Mesenteric fat pad (tissue), 1 donor: ENCODE measurements at places on chromosomes 11 and 22.

DNA sequence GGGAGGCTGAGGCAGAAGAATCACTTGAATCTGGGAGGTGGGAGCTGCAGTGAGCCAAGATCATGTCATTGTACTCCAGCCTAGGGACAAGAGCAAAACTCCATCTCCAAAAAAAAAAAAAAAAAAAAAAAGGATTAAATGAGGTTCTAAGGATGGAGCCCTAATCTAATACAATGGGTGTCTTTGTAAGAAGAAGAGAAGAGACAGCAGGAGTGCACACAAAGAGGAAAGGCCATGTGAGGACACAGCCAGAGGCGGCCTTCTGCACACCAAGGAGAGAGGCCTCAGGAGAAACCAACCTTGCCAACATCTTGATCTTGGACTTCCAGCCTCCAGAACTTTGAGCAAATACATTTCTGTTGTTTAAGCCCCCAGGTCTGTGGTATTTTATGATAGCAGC lies 66.6 kb upstream of the CECR2 start:
- DNase-seq, result peak; percentile 2

- DNase-seq, result peak; percentile 73
These were observed 111.7 kb downstream of the MORC2 start for GRCh38 chr22:30856741-30857502.

DNA sequence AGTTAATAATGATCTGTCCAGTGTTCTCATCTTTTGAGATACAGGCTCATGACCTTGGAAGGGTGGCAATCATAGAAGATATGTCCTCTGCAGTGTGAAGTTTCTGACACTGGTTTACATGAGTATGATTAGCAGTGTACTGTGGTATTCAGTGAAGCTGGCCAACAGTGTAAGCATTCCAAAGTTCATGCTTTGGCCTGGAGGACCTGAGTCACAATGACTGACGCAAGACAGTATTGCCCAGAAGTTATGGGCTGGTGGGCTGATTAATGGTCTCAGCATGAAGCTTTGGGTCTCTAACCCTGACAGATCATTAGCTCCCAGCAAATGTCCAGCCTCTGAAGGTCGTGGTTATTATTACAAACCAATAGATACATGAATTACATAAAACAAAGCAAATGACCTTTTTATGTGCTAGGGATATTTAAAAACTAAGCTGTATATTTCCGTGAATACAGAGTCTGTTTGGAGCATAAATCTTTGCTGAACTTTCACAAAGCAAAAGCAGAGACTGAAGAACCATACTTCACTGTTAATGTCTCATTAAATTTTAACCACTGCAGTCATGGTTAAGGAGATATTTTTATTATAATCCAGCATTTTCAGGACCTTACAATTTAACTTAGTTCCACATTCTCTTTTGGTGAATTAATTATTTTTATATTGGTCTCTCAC lies 28.3 kb upstream of the USP47 start:
- DNase-seq, result no peak

GRCh38 chr22:44211946-44212930 lies 31.5 kb downstream of the PARVG start:
- peak; percentile 77 for DNase-seq

GRCh38 chr11:108431370-108431769 lies 36.0 kb downstream of the C11orf65 start:
- DNase-seq, result no peak

DNA sequence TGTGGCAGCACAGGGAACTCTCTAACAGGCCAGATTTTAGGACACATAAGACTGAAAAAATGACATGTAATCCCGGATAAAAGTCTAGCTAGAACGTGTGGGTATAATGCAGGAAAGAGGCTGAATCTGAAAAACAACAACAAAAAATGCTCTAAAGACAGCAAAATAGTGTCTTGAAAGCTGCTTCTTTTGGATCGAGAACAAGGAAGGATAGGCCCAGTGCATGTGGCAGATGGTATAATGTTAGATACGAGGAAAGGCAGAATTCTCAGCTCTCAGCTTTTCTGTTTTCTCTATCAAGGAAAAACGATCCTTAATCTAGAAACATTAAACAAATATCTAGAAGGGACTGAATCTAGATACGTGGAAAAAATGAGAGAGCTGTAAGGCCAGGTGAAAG lies 33.8 kb upstream of the PARVA start:
- DNase-seq, result no peak

GRCh38 chr11:5928811-5929210 lies 13.2 kb upstream of the OR56A3 start:
- DNase-seq, result no peak

DNA sequence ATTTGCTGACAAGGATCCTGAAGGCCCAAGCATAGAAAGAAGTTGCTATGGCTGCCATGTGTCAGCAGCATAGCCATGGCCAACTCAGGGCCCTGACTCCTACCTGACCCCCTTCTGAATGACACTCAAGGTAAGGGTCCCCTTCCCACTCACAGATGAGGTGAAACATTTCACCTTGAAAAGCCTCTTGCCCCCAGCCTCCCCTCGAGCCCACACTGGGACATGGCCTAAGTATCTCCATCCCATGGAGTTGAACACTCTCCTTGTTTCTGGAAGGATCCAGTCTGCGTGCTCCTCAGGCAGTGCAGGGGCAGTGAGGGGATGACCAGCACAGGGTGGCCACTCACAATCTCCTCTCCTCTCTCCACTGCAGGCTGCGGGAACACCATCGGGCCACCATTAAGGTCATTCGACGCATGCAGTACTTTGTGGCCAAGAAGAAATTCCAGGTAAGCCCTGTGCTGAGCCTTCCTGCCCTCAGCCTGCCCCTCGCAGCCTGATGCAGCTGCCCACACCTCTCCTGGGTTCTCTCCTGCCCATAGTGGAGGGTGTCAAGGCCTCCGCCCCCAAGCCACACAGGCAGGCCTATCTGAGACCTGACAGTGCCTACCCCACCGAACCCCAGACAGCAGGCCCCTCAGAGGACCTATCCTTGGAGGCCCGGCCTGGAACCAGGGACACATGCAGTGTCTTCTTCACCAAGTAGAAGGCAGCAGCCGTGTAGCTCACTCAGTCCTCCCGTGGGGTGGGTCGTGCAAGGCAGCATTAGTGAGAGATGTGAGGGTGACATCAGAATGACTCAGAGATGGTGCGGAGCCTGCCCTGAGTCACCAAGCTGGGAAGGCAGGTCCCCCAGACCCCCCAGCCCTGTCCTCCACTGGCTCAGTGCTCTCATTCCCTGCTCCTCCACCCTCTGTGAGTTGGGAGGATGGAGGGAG lies 68.9 kb upstream of the KCNQ1OT1 start:
- peak; percentile 74 for DNase-seq

GRCh38 chr11:97461044-97461880 lies 1071.4 kb downstream of the JRKL start:
- DNase-seq, result peak; percentile 81

GRCh38 chr11:40241524-40242051 lies 1217.9 kb downstream of the LRRC4C start:
- DNase-seq, result no peak

DNA sequence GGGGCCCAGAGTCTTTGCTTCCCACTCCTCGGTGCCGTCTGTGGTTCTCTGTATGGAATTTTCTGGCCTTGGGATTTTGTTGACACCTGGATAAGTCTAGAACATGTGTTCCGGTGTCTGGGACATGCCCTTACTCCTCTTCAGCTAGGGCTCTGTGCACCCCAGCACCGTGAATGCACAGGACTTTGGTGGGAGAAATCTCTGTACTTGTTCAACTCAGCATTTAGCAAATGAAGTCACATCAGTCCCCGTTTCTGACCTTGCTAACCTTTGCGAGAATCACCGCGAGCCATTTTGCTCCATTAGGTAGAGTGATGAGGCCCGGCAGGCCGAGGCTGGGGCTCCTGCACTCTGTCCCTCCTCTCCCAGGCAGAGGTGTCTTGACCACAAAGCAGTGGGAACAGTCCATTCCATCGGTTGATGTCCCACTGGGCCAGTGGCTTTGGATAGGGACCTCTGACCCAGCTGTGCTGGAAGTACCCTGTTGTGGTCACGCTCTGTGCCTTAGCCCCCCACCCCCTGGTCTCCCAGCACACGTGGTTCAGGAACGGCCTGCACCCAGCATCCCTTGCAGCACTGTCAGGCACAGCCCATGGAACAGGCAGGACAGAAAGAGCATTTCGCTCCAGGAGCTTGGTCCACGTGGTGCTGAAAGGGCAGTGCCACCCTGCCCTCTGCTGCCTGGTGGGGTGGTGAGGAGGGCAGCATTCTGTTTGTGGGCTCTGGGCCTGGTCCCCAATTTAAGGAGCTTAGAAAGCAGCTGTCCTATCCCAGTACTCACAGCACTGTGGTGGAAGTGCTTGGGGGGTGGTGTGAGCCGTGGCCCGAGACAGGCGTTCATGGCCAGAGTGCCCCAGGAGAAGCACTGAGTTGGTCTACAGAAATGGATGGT lies 73.4 kb downstream of the MED15 start:
- DNase-seq, result no peak

- no peak for DNase-seq
These were observed 51.4 kb downstream of the PIWIL3 start for GRCh38 chr22:24723111-24723510.

GRCh38 chr11:10310301-10310841 lies 5.5 kb downstream of the ADM start:
- no peak for DNase-seq

DNA sequence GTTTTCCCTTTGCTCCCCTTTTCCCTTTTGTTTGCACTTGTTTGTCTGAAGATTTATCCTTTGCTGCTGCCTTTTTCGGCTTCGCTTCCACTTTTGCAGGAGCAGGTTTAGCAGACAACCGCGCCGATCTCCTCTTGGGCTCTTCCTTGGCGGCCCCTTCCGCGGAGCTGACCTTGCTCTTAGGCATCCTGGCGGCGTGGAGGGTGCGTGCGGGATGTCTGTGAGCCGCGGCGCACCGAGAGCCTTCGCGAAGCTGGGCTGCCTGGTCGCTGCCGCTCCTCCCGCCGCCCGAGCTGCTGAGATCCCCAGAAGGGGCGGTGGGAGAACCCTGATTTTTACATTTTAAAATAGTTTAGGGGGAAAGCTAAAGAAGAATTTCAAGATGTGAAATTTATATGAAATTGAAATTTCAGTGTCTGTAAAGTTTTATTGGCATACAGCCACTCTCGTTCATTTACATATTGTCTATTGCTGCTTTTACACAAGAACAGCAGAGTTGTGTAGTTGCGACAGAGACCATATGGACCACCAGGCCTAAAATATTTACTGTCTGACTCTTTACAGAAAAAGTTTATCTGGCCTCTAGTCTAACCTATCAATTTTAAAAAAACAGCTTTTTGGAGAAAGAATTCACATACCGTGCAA lies 105.2 kb upstream of the RRM1 start:
- no peak for DNase-seq

GRCh38 chr11:75570559-75571139 lies 8.6 kb downstream of the SERPINH1 start:
- DNase-seq, result no peak

DNA sequence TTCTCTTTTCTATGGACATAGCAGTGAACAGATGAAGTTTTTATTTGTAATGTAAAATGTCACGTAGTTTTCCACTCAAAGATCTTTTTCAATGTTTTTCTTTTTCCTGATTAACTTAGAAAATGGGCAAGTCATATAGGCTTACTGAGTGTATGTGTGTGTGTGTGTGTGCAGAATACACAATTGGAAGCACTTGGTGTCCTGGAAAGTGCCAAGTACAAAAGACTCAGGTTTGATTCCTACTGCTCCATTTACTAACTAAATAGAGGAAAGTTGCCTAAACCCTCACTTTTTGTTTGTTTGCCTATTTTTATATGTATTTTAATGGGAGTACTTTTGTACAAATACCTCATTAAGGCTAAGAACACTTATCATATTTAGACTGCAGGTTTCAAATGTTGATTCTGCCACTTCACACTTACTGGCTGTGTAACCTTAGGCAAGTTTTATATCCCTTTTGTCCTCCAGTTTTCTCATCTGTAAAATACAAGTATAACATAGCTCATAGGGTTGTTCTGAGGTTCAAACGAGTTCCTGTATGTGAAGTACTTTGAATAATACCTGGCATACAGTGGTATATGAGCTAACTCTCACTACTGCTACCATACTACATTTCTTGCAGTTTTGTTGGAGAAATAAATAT lies 90.1 kb downstream of the TYR start:
- DNase-seq, result no peak

DNA sequence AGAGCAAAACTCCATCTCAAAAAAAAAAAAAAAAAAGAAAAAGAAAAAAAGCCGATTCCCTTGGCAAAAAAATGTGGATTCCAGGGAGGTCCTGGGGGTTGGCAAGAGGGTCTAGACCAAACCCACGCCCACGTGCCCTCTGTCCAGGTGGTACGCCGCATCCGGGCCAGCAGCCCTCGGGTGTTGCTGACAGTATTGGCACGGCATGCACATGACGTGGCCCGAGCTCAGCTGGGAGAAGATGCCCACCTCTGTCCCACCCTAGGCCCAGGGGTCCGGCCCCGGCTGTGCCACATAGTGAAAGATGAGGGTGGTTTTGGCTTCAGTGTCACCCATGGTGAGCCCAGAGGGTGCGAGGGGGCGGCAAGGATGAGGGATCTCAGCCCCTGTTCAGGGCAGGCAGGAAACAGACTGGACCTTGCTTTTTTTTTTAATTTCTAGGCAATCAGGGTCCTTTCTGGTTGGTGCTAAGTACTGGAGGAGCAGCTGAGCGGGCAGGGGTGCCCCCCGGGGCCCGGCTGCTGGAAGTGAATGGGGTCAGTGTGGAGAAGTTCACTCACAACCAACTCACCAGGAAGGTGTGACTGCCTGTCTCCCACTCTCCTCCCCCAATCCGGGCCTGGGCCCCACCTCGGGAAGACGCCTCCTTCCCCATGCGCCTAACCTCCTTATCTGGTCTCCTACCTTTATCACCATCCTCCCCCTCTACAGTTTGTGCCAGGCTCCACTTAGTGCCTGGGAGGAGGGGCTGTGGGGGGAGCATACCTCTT lies 2.0 kb downstream of the NHERF4 start:
- DNase-seq, result no peak

DNA sequence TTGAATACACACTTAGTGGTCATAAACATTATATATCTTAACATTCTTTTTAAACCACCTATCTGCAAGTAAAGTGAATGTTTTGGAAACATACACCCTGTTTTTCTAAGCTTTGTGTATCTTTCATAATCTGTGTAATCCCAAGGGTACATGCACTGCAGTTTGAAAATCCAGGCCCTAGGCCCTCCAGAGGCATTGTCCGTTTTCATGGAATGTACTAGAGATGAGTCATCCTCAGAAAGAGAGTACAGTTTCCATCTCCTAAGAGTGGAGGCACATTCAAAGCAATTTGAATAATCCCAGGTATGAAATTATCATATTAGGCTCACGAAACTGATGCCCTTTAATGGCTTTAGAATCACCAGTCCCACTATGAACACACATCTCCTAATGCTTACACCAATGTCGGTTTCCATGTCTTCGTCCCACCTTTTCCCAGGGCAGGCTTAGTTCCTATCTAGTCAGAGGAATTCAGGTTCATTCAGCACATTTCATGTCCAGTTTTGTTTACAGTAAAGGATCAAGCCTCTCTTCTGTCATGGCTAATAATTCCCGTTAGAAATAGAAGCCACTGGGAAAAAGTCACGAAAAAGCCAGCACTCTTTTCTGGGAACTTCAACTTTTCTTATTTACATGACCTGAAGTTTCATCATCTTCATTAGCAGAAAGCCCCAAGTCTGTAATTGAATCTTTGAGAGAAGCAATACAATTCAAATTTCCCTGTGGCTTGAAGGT lies 39.5 kb upstream of the CD44 start:
- DNase-seq, result no peak

GRCh38 chr11:118319337-118319707 lies 14.8 kb downstream of the CD3E start:
- no peak for DNase-seq

GRCh38 chr11:30535818-30536217 lies 50.3 kb downstream of the MPPED2 start:
- DNase-seq, result no peak

GRCh38 chr11:82494988-82495432 lies 238.7 kb downstream of the FAM181B start:
- DNase-seq, result no peak

GRCh38 chr11:9765320-9766101 lies 101.6 kb downstream of the SWAP70 start:
- DNase-seq, result no peak
